Activated CD4-positive, alpha-beta T cell treated with anti-CD3 and anti-CD28 coated beads, Interleukin-2, amount 50 U/mL, for 48 hours (primary cell): ENCODE measurements at places on chromosomes 4 and X.

DNA sequence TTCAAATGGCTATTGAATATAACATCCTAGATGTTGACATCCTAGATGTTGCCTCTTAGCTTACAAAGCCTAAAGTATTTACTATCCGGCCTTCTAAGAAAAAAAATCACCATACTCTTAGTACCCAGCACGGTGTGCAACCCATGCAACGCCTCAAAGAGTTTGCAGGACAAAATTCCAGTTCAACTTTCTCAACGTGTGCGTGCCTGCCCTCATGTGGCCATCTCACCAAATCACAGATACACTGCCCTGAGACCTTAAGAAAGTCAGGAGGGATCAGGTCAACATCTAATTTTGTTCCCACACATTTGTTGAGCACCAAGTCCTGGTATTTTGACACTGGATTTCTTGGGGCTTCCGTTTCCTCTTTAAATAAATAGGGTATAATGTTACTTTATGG lies 68.3 kb downstream of the CRMP1 start:
- no peak for DNase-seq

DNA sequence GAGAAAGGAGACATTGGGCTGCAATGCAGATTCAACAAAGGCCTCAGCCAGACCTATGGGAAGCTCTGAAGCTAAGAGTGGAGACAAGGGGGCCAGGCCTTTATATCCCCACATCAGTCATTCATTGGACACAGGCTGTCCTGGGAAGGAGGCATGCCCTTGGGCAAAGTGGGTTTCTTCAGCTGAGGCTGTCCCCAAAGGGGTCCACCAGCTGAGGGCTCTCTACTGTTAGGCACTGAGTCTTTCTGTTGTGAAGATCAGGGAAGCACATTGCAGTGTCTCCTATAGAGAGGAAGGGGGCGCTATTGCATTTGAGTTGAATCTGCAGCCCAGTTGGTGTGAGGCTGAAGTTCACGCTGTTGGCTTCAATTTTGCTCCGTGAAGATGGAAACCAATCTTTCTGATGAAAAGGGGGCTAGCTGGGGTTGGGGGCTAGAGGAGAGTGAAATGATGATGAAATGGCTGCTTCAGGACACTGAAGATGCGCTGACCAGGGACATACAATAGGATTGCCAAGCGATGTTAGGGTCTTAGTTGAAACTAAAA lies 48.0 kb downstream of the SLC25A5 start:
- peak; percentile 13 for DNase-seq

- no peak for DNase-seq
These were observed 54.4 kb upstream of the HGFAC start for GRCh38 chr4:3387154-3387942.

GRCh38 chrX:22690116-22690515 lies 309.6 kb upstream of the DDX53 start:
- no peak for DNase-seq

DNA sequence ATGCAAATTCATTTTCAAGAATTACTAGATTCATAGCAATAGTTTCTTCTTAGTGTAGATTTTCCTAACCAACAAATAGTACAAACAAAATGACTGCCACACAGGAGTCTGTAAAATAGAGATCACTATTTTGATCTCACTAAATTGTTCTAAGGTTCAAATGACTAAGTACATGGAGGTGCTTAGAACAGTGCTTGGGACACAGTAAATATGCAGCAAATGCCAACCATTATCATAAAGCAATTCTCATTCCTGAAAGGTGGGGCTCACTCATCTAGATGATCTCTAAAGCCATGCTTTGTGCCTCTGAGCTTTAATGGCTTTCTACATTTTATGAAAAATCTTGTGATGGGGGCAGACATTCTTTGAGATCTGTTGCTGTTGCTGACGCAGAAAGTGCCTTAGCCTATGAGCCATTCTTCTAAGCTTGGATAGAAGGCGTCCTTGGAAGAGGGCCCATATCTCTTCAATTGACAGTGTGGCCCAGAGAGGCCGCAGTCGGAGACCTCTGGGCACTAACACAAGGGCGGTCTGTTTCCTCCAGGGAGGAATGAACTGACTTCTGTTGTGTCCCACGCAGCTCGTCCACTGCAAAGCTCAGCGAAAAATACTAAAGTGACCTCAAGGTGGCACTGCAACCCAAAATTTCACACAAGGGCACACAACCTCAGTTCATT lies 23.5 kb downstream of the TLR10 start:
- DNase-seq = peak; percentile 73

GRCh38 chr4:148814030-148814429 lies 371.8 kb upstream of the NR3C2 start:
- no peak for DNase-seq

DNA sequence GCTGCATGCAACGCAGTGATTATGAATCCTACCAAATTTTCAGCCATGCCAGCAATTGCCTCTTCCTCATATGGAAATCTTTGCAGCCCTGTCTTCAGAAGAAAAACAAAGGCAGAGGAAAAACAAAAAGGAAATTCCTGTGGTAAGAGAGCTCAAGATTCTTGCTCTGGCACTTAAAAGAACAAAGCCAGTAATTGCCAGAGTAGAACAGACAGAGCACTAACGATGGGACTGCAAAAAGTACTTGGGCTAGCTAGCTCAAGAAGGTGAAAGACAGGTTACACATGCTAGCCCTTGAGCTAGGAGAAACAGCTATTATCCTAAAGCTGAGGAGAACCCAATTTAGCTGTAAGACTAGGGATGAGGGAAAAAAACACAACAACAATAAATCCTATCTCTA lies 582.3 kb downstream of the KCNIP4 start:
- DNase-seq = no peak
